Memory B cell (primary cell): ENCODE measurements at places on chromosomes 7 and 10.

DNA sequence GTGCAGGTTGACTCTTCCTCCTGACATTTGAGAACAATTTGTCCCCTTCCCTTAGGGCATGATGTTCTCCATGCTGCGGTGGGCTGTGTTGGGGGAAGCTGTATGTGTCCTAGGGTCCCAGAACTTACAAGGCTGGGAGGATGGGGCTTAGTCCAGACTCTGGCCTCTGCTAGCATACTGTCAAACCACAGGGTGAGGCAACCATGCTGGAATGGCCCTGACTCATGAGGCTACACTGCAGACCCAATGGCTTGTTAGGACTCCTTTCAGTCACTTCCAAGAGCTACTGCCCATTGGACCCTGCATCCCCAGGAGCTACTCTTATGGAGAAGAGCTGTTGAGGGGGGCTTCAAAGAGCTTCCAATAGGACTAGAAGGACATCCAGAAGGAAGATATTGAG lies 20.1 kb upstream of the FAM170B start:
- no peaks in the 10 kb centered on the region for H3K27me3 ChIP-seq
- no peak overlapping the region for H3K27ac ChIP-seq
- no peak for DNase-seq
- H3K4me3 ChIP-seq: no peak overlapping the region
- peaks cover 26% of the 10 kb centered on the region for H3K36me3 ChIP-seq

DNA sequence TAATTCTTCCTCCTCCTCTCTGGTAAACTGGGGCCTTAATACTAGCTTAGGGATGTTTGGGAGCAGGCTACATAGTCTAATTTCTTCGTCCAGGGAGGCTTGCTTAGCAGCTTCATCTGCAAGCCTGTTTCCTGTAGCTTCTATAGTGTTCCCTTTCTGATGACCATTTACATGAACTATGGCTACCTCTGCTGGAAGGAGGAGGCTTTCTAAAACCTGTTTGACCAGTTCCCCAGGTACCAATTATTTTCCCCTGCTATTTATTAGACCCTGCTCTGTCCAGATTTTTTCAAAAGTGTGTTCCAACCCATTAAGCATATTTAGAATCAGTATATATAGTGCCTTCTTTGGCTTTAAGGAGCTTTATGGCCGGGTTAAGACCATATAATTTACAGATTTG lies 38.8 kb upstream of the DNAH11 start:
- H3K4me1 ChIP-seq: peaks cover 3% of the 10 kb centered on the region
- no peaks in the 10 kb centered on the region for H3K27me3 ChIP-seq
- peaks cover 56% of the 10 kb centered on the region for H3K36me3 ChIP-seq
- H3K4me3 ChIP-seq: no peak overlapping the region
- no peak overlapping the region for H3K27ac ChIP-seq

GRCh38 chr7:10085231-10085630 lies 888.4 kb upstream of the PHF14 start:
- no peaks in the 10 kb centered on the region for H3K4me1 ChIP-seq
- no peak overlapping the region for H3K27ac ChIP-seq
- no peaks in the 10 kb centered on the region for H3K27me3 ChIP-seq
- no peak overlapping the region for H3K4me3 ChIP-seq

DNA sequence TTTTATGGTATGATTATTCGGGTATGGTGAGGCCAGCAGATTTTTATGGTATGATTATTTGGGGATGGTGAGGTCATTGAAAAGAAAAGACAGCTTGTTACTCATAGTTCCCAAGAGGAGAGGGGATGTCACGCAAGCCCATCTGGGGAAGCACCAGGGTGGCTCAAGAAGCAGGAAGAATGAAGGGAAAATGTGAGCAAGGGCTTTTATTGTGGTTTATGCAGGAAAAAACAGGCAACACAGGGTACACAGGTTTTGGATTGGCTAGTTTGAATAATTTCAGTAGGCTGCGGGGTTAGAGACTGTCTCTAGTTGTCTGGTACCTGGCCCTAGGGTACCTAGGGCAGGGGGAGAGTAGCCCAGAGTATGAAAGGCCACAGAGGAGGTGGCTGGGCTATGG lies 26.8 kb upstream of the DGKI start:
- no peak overlapping the region for H3K4me3 ChIP-seq
- DNase-seq: no peak
- H3K27ac ChIP-seq: no peak overlapping the region
- peaks cover 15% of the 10 kb centered on the region for H3K36me3 ChIP-seq
- no peaks in the 10 kb centered on the region for H3K4me1 ChIP-seq

GRCh38 chr10:78641693-78642092 lies 427.1 kb upstream of the ZMIZ1 start:
- H3K4me1 ChIP-seq: peaks cover 6% of the 10 kb centered on the region
- no peak overlapping the region for H3K4me3 ChIP-seq
- no peak for DNase-seq
- H3K27ac ChIP-seq: no peak overlapping the region

DNA sequence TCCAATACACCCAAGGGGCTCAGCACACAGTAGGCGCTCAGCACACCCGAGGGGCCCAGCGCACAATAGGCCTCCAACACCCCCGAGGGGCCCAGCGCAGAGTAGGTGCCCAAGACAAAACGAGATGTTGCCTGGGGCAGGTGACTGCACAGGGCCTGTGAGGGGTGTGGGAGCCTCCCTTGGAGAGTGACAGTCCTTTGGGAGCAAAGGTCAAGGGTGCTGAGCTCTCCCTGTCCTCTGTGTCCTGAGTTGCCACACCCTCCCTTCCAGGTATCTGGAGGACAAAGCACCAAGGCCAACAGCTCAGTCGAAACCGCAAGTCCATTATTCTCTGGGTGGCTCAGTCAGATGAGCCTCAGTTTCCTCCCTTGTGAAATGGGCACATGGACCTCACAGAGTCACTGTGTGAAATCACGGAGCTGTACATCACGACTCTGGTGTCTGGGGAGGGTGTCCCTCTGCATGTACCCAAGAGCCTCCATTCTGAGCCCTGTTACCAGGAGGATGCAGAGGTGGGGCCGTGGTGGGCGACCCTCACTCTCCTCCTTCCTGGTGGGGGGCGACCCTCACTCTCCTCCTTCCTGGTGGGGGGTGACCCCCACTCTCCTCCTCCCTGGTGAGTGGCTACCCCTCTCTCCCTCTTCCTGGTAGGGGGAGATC lies 81.3 kb downstream of the FOXL3 start:
- H3K27me3 ChIP-seq: peaks cover 10% of the 10 kb centered on the region
- peaks cover 8% of the 10 kb centered on the region for H3K4me1 ChIP-seq
- H3K4me3 ChIP-seq: no peak overlapping the region
- H3K36me3 ChIP-seq: no peaks in the 10 kb centered on the region

GRCh38 chr10:33539116-33539515 lies 204.6 kb upstream of the NRP1 start:
- peaks cover 3% of the 10 kb centered on the region for H3K27me3 ChIP-seq
- DNase-seq: no peak
- H3K36me3 ChIP-seq: no peaks in the 10 kb centered on the region
- no peaks in the 10 kb centered on the region for H3K4me1 ChIP-seq
- H3K4me3 ChIP-seq: no peak overlapping the region
- H3K27ac ChIP-seq: no peak overlapping the region

DNA sequence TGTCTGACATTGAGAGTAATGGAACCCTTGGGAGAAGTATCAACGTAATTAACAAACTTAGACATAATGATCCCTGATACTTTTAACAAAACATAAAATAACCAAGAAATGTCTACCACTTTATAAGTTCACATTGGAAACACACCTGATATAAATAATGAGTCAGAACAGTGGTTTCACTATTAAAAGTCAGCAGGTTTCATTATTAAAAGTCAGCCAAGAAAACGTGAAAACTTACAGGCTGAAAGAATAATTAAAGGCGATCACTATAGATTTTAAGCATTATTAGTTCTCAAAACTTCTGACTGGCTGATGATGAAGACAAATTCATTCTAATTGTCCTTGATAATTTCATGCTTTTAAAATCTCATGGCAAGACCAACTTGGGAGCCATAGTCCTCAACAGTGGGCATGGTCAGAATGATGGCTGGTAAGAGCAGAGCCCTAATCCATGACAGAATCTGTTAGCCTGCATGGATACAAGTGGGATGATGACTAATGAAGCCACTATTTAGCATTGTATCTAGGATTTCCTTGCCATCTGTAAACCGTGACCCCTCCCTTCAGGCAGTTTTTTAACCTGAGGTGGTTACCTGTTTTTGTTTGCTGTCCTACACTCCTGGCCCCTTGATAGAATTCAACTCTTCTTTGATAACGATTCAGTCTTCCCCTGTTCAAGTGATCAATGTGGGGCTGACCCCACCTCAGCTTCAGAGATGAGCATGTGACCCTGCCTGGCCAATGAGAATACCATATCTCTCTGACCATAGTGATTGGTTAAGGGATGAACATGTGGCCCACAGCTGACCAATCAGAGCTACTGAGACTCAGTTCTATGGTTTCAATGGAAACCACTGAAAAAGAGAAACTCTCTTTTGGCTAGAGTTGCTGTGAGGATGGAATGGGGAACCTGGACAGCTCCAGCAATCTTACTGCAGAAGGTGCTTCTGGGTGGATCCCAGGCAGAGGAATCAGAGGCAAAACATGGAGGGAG lies 151.0 kb downstream of the PLPP4 start:
- H3K4me1 ChIP-seq: peaks cover 8% of the 10 kb centered on the region
- H3K27ac ChIP-seq: no peak overlapping the region
- DNase-seq: no peak
- no peaks in the 10 kb centered on the region for H3K27me3 ChIP-seq
- no peaks in the 10 kb centered on the region for H3K36me3 ChIP-seq

GRCh38 chr10:28217848-28218247 lies 85.0 kb downstream of the MPP7 start:
- H3K36me3 ChIP-seq: peaks cover 7% of the 10 kb centered on the region
- H3K4me3 ChIP-seq: no peak overlapping the region
- H3K27me3 ChIP-seq: no peaks in the 10 kb centered on the region
- H3K27ac ChIP-seq: no peak overlapping the region

GRCh38 chr7:96718107-96719003 lies 8.7 kb upstream of the SEM1 start:
- no peaks in the 10 kb centered on the region for H3K4me1 ChIP-seq

DNA sequence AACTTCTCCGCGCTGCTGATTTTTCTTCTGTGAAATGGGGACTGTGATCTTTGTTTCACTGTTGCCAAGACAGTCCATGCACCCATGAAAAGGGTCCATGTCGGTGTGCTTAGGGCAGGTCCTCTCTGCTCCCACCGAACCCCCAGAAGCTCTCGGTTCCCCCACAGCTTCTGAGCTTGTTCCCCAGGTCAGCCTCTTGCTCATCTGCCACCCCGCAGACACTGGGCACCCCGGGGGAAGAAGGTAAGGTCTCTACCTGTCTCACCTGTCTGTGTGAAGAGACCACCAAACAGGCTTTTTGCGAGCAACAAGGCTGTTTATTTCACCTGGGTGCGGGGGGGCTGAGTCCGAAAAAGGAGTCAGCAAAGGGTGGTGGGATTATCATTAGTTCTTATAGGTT lies 66.2 kb upstream of the NANOS1 start:
- no peak overlapping the region for H3K27ac ChIP-seq
- no peak for DNase-seq
- H3K4me3 ChIP-seq: no peak overlapping the region
- no peaks in the 10 kb centered on the region for H3K36me3 ChIP-seq

GRCh38 chr10:124707144-124707467 lies 37.1 kb downstream of the FAM53B start:
- no peaks in the 10 kb centered on the region for H3K27me3 ChIP-seq
- H3K4me1 ChIP-seq: peaks cover 71% of the 10 kb centered on the region
- DNase-seq: no peak
- H3K4me3 ChIP-seq: no peak overlapping the region
- H3K36me3 ChIP-seq: peaks cover 23% of the 10 kb centered on the region

DNA sequence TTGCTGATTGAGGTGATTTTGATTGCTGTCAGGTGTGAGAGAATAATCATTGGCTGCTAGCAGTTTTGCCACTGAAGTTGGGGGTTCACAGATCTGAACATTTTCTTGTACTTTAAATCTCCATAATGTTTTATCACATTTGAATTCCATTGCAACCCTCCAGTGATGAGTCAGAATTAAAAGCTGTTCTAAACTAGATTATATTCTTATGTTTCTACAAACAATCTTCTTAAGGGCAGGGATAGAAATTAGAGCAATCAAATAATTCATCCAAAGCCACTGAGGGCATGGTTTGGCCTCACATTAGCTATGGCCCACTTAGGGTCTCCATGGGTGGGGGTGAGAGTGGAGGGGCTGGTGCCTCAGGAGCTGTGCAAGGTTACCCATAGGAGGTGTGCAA lies 53.0 kb upstream of the RPA3 start:
- no peak overlapping the region for H3K4me3 ChIP-seq
- H3K27me3 ChIP-seq: no peaks in the 10 kb centered on the region
- no peaks in the 10 kb centered on the region for H3K36me3 ChIP-seq

GRCh38 chr7:76220185-76221057 lies 18.7 kb downstream of the SRRM3 start:
- peaks cover 18% of the 10 kb centered on the region for H3K27me3 ChIP-seq
- H3K4me1 ChIP-seq: no peaks in the 10 kb centered on the region
- peaks cover 3% of the 10 kb centered on the region for H3K36me3 ChIP-seq
- H3K27ac ChIP-seq: peak overlapping the region; percentile 5
- no peak for DNase-seq

- H3K4me3 ChIP-seq: no peak overlapping the region
- no peaks in the 10 kb centered on the region for H3K27me3 ChIP-seq
- DNase-seq: no peak
- no peak overlapping the region for H3K27ac ChIP-seq
- H3K4me1 ChIP-seq: peaks cover 26% of the 10 kb centered on the region
- peaks cover 24% of the 10 kb centered on the region for H3K36me3 ChIP-seq
These were observed 97.6 kb downstream of the CCNY start for GRCh38 chr10:35433851-35434426.

DNA sequence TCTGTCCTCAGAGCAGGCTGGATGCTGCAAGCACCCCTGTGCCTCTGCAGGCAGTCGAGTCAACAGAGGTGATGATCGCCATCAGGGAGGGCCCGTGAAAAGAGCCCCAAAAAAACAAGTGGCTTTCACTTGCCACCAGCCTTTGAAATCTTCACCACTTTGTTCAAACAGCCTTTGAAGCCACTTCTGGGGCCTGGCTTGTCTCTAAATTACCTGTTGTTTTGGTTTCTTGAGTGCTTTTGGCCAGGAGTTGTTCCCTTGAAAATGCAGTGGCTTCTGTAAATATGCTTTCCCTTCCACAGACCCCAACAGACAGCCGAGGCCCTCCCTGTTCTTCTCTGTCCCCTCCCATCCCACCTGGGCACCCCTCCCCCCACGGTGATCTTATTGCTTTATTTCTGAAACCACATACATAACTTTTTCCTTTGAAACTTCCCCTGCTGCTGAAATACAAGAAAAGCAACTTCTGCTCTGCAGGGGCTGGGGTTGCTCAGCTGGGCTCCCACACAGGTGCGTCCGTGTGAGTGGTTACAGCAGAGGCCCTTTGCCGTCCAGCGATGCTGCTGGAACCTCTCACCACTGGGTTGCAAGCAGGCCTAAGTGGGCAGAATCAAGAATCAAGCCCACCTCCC lies 283.8 kb upstream of the SHH start:
- no peaks in the 10 kb centered on the region for H3K4me1 ChIP-seq
- H3K27me3 ChIP-seq: peaks cover 8% of the 10 kb centered on the region
- DNase-seq: no peak
- no peaks in the 10 kb centered on the region for H3K36me3 ChIP-seq
- H3K27ac ChIP-seq: no peak overlapping the region
